ENCODE measurements at places on chromosomes 12 and 14. TPM values are rescaled to one million over a fixed set of nuclear protein-coding genes. Genes with fewer than 3 reads are reported as not detected.

PAPLN gene
- total RNA-seq = 5.5 TPM

MYO1H gene
- total RNA-seq = not detected

TMPRSS12 gene
- not detected for total RNA-seq

KRT3 gene
- total RNA-seq = not detected

HOXC9 gene
- 12.4 TPM for total RNA-seq

MIPOL1 gene
- total RNA-seq = 3.0 TPM

AJUBA gene
- total RNA-seq = 36.1 TPM

GALNT16 gene
- total RNA-seq = 3.4 TPM

IGFBP6 gene
- total RNA-seq = 157 TPM

LRRC10 gene
- total RNA-seq = not detected

FAM186B gene
- total RNA-seq = 0.19 TPM

SVOP gene
- total RNA-seq = not detected

DUSP16 gene
- 8.8 TPM for total RNA-seq

KCNK13 gene
- 0.14 TPM for total RNA-seq

LRP1-AS gene
- not detected for total RNA-seq

OTOGL gene
- not detected for total RNA-seq

CLEC2D gene
- 0.27 TPM for total RNA-seq

ALKBH1 gene
- 14.9 TPM for total RNA-seq

CPNE6 gene
- total RNA-seq = not detected

POTEM gene
- total RNA-seq = not detected

Data from A549 treated with Mapracorat at 1 μM for 4 hours (cell line).